NB4 (cell line): ENCODE measurements at places on chromosomes 12 and 14.
A peak's percentile ranks its signal among the peaks of the same experiment; 100 is the strongest.

GRCh38 chr12:91630596-91631293 is 448.1 kb upstream of the DCN start:
- DNase-seq, result peak; percentile 9

DNA sequence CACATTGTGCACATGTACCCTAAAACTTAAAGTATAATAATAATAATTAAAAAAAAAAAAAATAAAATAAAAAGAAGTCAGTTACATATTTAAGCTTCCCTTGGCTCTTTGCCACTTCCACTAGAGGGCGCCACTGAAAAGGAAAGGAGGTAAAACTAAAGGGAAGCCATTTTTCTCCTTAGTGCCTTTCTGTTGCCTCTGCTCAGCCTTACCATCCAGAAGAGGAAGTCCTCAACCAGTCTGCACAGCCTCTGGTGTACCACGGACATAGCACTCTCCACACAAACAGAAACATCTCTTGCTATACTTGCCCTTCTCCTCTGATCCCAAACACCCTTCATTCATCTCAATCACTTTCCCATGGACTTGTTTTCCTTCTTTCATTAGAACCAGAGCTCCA is 169.0 kb upstream of the EEA1 start:
- peak; percentile 96 for DNase-seq

DNA sequence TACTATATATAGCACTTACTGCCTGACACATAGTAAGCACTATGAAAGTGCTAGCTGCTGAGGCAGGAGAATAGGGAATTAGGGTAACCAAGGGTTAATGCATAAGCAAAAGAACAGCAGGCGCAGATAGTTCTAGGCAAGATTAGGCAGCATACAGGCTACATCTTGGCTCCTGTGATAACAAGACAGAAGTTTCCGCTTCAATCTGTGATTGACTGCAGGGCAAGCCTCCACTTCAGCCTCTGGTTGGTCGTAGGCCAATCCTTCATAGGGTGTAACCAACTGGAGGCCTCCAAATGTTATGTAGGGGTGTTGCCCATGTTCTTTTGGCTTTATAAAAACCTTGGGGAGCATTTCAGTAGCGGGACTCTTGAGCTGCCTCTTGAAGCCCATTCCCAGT is 46.9 kb downstream of the KLHL28 start:
- DNase-seq, result no peak

DNA sequence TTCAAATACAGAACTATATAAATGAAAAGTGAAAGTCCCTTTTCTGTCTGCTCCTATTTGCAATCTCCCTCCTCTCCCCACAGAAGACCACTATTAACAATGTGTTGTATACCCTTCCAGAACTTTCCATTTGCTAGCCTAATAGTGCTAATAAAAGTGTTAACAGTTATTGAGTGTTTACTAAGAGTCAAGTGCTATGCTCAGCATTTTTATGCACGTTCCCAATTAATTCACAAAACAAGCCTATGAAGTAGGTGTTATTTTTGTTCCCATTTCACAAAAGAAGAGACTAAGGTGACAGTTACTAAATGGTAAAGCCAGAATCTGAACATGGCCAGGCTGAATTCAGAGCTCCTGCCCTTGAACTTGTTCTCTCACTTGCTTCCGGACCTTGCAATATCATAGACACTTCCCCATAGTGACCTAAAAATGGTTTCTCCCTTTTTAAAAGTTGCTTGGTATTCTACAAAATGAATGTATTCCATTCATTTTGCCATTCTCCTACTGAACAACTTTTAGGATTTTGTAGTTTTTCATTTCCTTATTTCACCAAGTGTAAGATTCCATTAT is 1.6 kb upstream of the PRKAB1 start:
- DNase-seq, result peak; percentile 34

GRCh38 chr12:66405395-66405794 is 103.1 kb downstream of the HELB start:
- no peak for DNase-seq

GRCh38 chr12:26473291-26473690 is 277.9 kb downstream of the SSPN start:
- peak; percentile 99 for DNase-seq

- no peak for DNase-seq
Measured at GRCh38 chr12:12899530-12900380, 8.4 kb downstream of the GPRC5A start.

GRCh38 chr12:46549527-46550265 is 177.1 kb upstream of the SLC38A2 start:
- peak; percentile 93 for DNase-seq

DNA sequence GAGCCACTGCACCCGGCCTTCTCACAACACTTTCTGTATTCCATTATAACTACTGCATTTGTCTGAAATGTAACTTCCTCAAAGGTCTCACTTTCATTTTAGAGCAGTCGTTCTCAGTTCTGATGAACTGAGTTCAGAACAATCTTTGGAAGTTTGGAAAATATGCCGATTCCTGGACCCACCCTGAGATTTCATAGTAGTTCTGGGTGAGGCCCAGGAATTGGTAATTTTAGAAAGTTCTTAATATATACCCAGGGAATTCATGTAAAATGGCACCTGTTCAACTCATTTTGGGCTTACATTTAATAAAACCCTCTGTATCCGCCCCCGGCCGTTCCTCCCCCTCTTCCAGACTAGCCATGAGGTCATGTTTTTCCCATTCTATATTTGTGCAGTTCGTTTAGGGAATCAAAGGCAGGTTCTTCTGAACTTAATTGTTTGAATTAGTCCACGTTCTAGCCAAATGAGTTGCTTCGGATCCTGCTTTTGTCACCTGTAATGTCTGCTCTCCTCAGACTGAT is 5.9 kb downstream of the GSG1 start:
- peak; percentile 55 for DNase-seq

DNA sequence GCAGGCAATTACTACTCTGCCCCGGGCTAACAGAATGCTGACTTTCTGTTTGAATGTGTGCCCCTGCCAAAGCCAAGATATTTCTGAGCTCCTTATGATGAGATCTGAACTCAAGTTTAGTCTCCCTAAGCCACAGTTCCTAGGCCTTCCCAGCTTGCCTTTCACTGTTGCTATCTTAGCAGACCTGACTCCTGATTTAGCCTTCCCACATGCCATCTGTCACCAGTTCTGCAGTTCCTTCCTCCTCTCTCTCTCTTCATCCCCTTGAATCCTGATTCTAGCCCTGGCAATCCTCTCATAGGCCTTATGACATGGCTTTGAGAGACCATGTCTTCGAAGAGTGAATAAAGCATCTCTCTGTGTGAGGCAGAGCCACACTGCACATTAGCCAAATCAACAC is 12.5 kb upstream of the SAMD4A start:
- DNase-seq, result no peak

DNA sequence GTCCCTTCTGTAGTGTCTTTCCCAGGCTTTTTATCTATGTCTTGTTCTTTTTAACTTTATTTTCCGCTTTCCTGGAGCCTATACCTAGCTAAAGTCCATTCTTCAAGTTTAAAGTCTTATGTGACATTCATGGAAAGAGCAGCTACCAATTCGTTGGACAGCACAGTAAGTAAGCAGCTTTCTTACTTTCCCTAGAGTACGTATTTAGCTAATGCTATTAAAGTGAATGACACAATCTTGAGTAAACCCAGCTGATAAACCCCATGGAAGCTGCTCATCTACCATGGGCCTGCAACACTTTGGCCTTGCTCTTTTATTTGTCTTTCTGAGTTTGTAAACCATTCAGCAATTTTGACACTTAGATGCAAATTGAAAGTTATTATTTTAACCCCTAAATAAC is 30.0 kb downstream of the ALX1 start:
- DNase-seq, result no peak

- no peak for DNase-seq
Measured at GRCh38 chr12:851343-851742, 98.2 kb downstream of the RAD52 start.

GRCh38 chr12:128609861-128610260 is 213.9 kb downstream of the SLC15A4 start:
- DNase-seq, result peak; percentile 35

DNA sequence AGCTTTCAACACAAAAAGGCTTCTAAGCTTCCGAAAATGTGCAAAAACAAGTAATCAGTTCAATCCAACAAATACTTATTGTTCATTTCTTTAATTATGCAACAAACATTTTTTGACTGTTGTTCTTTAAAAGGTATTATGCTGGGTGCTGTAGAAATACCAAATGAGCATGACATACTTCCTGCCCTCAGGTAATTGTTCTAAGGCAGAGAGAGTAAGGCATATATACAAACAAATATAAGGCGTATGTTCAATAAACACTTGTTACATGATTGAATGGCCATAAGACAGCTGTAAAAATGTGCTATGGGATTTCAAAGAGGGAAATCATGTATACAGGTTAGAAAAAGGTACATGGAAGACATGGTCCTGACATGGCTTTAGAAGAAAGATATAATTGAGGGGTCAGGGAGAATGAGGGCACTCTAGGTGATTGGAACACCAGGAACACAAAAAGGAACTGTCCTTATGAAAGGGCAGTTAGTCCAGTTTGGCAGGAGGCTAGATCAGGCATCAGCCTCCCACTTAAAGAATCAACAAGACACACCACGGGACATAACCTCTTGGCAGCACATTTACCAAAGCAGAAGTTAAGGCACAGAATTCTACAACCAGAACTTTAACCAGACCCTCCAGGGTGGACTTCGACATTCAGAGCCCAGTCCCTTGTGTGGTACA is 135.8 kb upstream of the SCAF11 start:
- no peak for DNase-seq

GRCh38 chr12:122348505-122348904 is 74.0 kb downstream of the CLIP1 start:
- DNase-seq, result no peak

- DNase-seq, result no peak
Measured at GRCh38 chr12:81998761-81999378, 239.7 kb upstream of the PPFIA2 start.

DNA sequence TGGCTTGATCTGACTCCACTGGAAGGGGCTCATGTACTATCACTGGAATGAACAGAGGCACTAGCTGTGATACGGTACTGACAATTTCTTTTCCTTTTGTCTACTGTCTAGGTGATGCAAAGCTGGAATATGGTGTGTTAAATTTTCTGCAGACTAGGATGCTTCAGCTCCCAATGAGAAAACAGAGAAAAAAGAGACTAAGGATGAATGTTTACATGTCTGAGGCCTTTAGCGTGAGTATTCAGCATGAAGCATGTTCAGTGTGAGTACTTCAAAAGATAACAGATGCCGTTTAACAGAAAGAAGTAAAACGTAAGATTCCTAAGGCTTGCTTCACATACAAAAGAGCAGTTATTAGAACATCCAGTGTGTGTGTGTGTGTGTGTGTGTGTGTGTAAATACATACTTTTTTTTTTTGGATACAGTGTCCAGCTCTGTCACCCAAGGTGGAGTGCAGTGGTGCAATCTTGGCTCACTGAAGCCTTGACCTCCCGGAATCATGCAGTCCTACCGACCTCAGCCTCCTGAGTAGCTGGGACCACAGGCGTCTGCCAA is 92.3 kb upstream of the FERMT2 start:
- no peak for DNase-seq

DNA sequence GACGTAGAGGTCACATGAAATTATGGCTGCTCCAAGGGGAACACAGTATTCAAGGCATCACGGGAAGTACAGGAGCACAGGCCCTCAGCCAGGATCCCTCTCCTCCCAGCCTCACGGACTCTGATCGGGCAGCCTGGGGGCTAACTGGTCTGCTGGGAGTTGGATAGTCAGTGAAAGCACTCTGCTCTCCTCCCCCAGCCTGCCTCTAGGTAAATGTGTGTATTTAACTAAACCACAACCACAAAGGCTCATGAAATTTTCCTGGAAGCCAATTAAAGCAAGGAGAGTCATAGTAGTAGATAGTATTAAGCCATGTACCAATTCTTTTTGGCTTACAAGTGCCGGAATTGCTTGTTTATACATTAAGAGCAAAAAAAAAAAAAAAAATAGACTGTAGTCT is 254.3 kb downstream of the MSRB3 start:
- DNase-seq, result peak; percentile 37

DNA sequence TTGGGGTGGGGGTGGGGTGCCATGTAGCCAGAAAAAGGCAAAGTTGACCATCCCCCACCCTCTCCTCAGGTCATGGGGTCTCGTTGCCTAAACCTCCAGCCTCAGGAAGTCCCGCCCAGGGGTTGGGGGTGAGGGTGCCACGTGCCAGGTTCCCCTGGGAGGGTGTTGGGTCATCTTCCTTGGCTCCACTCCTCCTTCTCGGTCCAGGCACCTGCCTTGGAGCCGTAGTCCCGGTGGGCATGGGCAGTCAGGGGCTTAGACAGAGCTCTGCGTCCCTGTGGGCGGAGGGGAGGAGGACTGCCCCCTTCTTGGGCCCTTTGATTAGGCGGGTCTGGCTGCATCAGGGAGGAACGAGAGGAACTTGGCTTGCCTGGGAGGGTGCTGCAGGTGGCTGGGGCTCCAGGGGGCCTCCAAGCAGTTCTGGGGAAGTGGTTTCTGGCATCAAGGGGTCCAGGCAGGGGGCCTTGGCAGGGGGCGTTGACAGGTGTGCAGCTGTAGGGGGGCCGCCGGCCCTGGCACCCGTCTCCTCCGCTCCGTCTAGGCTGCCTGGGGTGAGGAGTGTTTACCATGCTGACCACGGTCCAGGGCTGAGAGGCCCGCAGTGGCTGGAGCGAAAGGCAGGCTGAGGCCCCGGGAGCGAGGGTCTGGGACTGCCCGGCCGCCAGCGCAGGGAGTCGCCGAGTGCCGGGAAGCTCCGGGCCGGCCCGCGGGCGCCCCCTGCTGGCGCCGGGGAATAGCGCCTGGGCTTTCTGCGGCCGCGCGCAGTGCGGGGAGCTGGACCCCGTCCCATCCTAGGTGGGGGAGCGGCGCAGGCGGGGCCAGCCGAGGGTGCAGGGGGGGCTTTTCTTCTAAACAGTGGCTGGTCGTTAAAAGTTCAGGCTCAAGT is 7.9 kb downstream of the SETD1B start:
- DNase-seq, result peak; percentile 91

DNA sequence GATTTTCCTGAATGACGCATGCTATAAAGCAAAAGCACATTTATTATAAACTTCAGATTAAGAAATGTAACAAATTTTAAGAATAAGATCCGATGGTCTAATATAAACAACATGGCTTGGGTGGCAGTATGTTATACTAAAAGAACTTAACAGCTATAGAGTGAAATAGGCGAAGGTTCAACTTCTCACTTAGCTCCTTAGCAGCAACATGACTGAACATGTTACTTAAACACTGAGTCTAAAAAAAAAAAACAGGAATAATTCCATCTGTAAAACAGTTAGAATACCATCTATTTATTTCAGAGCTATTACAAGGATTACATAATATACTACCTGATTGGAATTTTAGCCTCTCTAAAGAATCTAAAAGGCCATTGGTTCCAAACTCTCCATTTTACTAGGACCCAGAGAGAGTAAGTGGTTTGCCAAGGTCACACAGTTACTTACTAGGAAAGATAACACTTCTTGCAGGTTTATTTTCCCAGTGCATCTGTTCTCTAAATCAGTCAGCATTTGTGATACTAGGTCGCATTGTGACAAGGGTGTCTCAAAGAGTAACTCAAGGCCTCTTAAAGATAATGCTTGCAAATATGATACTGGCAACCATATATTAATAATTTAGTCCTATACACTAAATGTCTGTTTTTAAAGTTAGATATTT is 14.8 kb downstream of the OSBPL8 start:
- DNase-seq, result no peak

GRCh38 chr14:55115861-55116245 is 13.2 kb upstream of the LGALS3 start:
- DNase-seq, result no peak

- no peak for DNase-seq
Measured at GRCh38 chr12:130461447-130461815, 123.7 kb downstream of the PIWIL1 start.
